Activated naive CD4-positive, alpha-beta T cell (primary cell): ENCODE measurements at places on chromosomes 3 and 15.

GRCh38 chr15:62782071-62782841 is 260.3 kb upstream of the TPM1 start:
- no peak for DNase-seq

GRCh38 chr3:171749124-171749523 is 61.2 kb downstream of the PLD1 start:
- DNase-seq = no peak

DNA sequence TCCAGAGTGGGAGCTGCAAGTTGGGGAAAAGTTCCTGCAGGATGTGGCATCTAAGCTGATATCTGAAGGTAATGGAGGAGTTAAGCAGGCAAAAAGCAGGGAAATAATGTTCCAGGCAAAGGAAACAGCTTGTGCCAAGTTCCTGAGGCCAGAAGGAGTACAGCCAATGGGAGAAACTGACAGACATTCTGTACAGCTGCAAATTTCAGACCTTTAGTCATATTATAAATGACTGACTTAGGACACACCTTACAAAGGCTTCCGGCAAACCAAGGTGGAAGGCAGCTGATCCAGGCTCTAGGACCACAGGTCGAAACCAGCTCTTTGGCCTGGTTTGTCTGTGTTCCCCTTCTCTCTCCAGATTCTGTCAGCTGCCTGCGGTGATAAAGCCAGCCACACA is 9.3 kb downstream of the WWTR1 start:
- no peak for DNase-seq

- DNase-seq = no peak
These were observed 14.6 kb downstream of the MELTF start for GRCh38 chr3:197014942-197015575.

GRCh38 chr3:12139111-12139511 is 19.6 kb downstream of the TIMP4 start:
- DNase-seq = no peak

DNA sequence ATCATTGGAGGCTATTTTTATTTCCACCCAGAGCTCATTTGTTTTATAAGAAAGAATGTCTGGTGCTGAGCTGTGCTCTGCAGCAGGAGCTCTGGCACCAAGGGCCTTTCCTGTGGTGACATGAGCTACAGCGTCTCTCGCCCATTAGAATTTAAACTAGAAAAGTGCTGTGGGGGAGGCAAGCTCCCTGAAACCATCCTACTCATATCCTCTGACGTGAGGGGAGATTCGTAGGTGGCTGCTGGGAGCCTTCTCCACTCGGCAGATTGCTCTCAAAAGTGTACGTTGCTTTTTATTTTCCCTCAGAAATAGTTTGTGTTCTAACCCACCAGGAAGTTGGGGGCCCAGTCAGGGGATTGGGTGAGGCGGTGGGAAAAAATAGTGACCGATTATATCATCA is 76.3 kb upstream of the ARHGEF3 start:
- DNase-seq = no peak

DNA sequence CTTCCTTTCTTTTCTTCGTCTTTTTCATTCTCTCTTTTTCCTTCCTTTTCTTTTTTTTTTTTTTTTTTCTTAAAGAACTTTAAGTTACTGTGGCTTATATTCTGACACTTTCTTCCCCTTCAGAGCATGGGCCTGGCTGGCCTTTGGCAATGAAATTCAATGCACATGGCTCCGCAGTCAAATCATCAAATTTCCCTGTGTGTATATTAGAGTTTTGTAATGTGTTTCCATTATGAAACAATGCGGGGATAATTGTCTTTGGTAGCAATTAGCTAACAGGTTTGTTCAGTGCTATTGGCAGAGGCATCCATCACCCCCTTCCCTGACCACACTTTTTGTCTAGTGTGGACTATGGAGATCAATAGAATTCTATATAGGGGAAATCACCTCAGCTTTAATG is 80.5 kb downstream of the CDIN1 start:
- DNase-seq = no peak

DNA sequence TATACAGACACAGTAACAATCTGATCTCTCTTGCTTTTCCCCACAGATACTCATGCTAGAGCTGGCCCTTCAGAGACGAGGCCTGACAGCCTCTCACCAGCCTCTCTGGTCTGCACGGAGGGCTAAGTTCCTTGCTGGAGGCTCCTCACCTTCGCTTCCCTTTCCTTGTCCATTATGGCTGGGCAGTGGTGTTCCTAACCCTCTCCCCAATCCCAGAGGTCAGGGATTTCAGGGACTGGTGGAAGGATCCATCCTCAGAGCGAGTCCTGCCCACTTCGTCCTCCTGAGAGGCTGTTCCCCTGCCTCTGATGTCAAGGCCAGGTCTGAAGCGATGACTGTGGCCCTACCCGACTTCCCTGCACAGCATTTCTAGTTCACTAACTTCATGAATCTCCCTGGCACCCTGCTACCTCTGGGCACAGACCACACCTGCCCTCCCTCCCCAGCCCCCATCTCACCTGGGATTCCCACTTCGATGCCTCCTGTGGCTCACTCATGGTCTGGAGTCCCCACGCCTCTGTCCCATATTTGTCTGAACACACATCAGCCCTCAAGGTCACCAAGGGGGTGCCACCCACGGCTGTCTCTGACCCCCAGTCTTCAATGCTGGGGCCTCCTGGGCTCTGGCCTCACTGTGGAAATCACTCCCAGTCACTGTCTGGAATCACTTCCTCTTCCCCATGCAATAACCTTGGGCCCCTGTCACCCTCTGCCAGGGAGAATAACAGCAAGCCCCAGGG is 124.9 kb upstream of the PRR20G start:
- DNase-seq = no peak

DNA sequence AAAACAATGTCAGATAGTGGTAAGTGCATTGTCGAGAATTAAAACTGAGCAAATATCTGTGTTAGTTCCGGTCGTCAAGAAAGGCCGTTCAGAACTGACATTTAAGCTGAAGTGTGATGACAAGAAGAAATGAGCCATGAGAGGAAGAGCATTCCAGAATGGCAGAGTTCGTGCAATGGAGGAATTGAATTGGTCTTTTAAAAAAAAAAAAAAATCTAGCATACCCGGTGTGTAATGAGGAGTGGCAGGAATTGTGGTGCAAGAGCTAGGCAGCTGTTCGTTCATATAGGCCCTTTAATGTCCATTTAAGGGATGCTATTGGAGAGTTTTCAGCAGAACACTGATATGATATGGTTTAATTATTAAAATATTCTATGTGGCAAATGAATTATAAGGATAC is 2.6 kb upstream of the GBE1 start:
- DNase-seq = no peak

DNA sequence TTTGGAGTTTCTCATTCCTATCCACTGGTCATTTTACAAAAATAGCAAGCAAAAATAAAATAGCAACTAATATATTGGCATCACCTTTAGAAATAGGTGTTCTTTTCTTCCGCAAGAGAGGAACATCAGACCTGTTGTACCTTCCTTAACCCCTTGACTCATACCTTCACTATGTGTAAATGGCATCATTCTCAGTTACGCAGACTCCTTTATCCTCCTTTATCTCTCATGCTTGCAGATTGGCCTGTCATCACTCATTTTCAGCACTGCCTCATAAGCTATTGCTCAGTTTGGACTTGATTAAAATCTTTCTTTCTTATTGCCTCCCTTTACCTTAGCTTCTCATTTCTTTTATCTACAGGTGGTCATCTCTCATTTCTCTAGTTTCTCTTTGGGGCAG is 21.4 kb downstream of the ARHGEF26 start:
- DNase-seq = no peak

- no peak for DNase-seq
These were observed 41.0 kb upstream of the LIMD1 start for GRCh38 chr3:45553469-45553974.

- DNase-seq = no peak
These were observed 476.9 kb downstream of the MECOM start for GRCh38 chr3:169186596-169186995.

GRCh38 chr15:100111125-100112060 is 230.4 kb downstream of the ADAMTS17 start:
- DNase-seq = no peak

DNA sequence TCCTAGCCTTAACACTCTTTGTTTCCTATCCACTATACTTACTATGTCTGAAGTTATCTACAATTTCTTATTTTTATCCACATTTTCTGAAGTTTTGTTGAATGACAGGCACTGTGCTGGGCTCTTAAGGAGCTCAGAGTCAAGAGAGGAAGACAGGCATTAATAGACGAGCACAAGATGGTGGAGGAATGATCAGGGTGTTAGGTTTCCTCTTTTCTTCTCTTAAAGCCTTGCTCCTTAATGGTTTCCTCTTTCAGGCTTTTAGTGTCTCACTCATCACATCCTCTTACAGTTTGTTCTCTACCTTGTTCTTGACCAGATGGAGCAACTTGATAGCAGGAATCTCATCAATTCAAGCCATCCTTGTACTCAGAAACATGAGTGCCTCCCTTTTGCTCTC is 52.9 kb upstream of the BCL6 start:
- DNase-seq = no peak

DNA sequence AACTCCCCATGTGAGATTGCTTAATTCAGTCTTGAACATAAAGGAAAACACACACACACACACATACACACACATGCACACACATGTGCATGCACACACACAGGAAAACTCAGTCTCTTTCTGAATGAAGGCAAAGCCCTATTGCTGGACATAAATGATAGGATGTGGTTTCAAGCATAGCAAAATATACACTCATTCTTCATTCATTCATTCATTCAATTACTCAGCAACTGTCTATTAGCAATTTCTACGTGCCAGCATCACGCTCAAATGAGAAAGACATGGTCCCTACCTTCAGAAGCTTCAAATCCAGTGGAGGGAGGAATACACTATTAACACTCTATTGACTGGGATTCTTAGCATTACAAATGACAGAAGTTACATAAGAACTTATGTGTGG is 41.8 kb upstream of the UBE2E2 start:
- no peak for DNase-seq

- no peak for DNase-seq
These were observed 44.4 kb downstream of the CSNK1G1 start for GRCh38 chr15:64311566-64311965.

- no peak for DNase-seq
These were observed 2.3 kb downstream of the INKA1 start for GRCh38 chr3:49805367-49805782.

DNA sequence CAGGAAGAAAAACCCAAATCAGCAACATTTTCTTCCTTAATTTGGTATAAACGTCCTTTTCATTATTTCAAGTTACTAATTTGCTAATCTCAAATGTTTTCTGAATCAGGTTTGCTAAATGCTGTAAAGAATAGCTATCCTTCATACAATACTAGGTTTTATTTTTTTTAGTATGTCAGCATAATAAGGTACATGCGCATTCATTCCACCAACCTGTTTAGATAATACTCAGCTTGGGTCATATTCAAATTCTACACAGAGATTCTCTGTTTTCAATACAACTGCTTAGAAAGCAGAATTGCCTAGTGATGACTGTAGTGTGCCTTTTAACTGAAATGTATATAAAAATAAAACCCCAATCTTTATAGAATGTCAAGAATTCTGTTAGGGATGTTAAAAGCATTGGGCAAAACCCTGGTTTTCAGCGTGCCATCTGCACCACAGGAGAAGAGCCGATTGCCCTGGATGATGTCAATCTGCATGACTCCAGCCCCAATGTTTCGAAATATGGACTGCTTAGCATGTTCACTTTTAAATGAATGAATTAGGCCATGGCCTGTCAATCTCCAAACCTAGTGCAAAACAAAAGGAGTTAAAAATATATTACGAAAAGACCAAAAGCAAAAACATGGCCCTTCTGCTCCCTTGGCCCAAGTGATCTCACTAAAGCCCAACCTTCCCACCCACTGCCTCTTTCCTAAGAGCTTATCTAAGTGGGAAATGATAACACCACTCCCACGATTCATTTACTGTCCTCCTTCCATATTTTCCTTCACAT is 107.4 kb downstream of the GLDN start:
- DNase-seq = no peak

DNA sequence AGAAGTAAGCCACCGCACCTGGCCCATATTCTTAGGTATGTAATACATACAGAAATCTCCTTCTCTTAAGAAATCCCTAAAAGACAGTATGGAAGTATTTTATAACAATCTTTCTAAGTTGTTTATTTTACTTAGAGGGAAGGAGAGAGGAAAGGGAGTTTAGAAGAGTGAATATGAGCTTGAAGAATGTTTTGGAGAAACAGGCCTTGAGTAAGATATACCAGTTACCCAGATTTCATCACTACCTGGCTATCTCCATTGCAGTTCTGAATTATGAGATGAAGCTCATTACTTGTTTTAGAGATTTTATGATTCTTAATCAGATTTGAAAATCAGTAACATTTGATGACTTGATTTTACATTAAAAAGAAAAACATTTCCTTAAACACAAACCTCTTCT is 71.9 kb downstream of the DCUN1D1 start:
- DNase-seq = no peak

- no peak for DNase-seq
These were observed 7.5 kb downstream of the TMEM40 start for GRCh38 chr3:12751571-12751970.

- DNase-seq = no peak
These were observed 622.1 kb downstream of the IGSF11 start for GRCh38 chr3:118412503-118412902.

DNA sequence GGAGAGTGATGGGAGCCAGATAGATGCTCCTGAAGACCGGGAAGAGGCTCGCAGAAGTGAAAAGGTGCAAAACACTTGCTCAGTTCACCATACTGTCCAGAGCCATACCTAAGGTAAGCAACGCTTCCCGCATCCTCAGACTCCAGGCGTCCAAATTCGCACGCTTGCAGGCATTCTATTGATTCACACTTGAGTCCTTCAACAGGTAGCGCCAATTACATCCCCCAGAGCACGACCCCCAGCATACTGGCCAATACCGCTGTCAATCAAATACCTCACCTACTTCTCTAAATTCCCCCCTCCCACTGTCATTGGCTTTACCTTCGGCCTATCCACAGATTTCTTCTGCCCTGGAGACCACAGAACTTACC is 361 bp upstream of the STXBP5L start:
- DNase-seq = no peak

DNA sequence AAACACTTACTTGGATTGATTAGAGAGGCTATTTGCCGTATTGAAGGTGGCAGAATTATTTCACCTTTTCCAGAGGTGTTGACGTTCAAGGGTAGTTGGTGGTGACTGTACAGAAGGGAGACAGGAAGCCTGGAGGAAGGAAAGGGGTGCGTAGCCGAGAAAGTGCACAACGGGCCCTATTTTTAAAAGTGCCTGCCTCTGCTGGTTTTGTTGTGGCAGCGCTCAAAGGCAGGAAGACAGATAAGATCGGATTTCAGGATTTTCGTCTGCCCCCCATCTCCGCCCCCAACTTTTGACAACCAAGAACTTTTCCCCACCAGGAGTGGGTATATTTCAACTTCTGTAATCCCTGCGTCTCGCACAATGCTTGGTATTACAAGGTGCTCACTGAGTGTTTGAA is 38.5 kb downstream of the SMAD3 start:
- DNase-seq = no peak

DNA sequence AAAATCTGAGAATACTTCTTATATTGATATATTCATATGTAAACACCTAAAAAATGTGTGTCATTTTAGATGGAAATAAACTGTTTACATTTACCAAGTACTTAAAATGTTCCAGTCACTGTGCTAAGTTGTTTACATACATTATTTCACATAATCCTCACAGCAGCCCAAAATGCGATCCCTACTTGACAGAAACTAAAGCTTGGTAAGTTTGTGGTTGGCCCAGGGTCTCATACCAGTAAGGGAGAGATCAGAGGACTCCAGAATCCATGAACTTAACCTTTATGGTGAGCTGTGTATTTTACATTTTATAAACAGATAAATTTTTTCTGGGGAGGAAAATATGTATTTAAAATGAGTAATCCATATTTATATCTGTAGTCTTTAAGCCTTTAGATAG is 51.2 kb downstream of the SLC25A26 start:
- no peak for DNase-seq
